HCT116 (cell line): ENCODE measurements at places on chromosomes 3 and 15.

GRCh38 chr3:23668430-23668904 is 137.3 kb upstream of the UBE2E1 start:
- DNase-seq, result peak; percentile 95

DNA sequence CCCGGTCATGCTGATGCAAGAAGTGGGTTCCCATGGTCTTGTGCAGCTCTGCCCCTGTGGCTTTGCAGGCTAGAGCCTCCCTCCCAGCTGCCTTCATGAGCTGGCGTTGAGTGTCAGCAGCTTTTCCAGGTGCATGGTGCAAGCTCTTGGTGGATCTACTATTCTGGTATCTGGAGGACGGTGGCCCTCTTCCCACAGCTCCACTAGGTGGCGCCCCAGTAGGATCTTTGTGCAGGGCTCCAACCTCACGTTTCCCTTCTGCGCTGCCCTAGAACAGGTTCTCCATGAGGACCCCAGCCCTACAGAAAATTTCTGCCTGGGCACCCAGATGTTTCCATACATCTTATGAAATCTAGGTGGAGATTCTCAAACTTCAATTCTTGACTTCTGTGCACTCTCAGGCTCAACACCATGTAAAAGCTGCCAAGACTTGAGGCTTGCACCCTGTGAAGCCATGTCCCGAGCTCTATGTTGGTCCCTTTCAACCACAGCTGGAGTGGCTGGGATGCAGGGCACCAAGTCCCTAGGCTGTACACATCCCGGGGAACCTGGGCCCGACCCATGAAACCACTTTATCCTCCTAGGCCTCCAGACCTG is 238.4 kb upstream of the MDFIC2 start:
- no peak for DNase-seq

GRCh38 chr15:68991723-68992122 is 22.8 kb upstream of the NOX5 start:
- DNase-seq, result no peak

DNA sequence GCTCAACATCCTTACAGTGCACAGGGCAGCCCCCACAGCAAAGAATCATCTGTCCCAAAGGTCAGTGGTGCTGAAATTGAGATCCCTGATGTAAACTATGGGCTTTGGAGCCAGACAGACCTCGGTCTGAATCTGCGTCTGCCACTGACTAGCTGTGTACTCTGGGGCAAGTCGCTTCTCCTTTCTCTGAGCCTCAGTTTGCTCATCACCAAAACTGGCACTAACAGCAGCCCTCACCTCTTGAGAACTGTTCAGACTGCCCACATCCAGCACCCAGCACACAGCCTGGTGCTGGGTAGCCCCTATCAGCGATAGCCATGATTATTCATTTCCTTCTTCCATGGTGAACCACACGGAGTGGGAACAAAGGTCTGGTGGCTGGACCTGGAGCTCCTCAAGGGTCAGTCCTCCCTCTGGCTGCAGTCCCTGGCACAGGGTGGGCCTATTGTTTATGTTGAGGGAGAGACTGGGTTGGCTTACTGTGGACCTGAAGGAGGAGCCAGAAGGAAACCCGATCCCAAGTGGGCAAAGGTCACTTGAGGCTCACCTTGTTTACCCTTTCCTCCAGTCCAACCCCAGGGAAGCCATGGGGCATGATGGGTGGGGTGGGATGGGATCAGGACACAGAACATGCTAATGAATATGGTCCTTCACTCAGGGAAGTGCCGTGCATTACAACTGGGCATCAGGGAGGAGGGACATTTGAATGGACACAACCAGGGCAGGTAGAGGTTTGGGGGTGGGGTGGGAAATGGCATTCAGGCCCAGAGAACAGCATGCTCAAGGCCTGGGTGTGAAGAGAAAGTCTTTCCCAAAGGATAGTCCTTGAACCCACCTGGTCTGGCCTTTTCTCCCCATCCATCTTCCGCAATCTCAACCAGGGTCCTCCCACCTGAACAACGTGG is 1.6 kb upstream of the PRKCD start:
- DNase-seq, result no peak

- peak; percentile 56 for DNase-seq
Observed at GRCh38 chr15:71448688-71449114, 333.4 kb downstream of the THSD4 start.

GRCh38 chr3:78050276-78051065 is 1010.6 kb downstream of the ROBO2 start:
- DNase-seq, result no peak

- DNase-seq, result no peak
Observed at GRCh38 chr15:89496155-89497098, at the start of gene RHCG. Gene RHCG, minus strand, starts transcription at chr15:89496583. Its CDS starts 39 bp downstream, at chr15:89496544.

GRCh38 chr15:74173380-74174218 is at the start of gene ISLR:
Gene ISLR, plus strand, starts transcription at chr15:74173710. Its CDS starts 1,149 bp downstream, at chr15:74174859.
- DNase-seq, result no peak

GRCh38 chr15:35102186-35102585 is 17.1 kb upstream of the NANOGP8 start:
- no peak for DNase-seq

DNA sequence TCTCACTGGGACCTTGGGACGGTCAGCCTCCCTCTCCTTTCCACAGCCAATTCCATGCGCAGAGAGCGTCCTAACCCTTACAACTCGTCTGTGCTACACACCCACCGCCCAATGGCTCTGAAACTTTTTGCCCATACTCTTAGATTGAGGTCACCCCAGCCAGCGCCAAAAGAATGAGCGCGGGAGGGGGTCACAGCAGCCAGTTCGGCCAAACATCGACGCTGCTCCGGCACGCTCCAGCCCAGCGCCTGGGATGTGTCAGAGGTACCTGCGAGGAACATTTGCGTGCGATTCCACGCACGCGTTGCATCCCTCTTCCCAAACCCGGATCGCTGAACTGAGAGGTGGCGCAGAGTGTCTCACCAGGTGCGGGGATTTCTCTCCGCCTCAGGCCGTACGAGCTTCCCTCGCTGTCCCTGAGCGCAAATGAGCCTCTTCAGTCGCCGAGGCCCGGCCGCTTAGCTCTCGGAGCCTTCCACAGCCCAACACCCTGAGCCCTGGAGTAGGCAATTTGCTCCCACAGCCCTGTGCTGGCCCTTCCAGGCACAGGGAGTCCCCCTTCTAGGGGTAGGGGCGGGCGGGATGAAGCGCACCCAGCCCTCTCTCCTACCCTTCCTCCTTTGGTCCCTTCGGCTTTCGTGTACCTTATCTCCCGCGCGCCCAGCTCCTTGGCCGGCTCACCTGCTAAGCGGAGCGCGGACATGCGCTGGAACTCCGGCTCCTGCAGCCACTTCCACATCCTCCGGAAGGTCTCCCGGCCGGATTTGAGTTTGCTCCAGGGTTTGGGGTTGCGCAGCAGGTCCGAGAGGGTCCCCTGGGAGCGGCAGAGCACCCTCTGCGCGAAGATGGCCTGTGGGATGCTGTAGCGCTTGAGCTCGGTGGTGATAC is 1.8 kb downstream of the ONECUT1 start:
- no peak for DNase-seq

- no peak for DNase-seq
Observed at GRCh38 chr3:7207928-7208327, 347.0 kb downstream of the GRM7 start.

DNA sequence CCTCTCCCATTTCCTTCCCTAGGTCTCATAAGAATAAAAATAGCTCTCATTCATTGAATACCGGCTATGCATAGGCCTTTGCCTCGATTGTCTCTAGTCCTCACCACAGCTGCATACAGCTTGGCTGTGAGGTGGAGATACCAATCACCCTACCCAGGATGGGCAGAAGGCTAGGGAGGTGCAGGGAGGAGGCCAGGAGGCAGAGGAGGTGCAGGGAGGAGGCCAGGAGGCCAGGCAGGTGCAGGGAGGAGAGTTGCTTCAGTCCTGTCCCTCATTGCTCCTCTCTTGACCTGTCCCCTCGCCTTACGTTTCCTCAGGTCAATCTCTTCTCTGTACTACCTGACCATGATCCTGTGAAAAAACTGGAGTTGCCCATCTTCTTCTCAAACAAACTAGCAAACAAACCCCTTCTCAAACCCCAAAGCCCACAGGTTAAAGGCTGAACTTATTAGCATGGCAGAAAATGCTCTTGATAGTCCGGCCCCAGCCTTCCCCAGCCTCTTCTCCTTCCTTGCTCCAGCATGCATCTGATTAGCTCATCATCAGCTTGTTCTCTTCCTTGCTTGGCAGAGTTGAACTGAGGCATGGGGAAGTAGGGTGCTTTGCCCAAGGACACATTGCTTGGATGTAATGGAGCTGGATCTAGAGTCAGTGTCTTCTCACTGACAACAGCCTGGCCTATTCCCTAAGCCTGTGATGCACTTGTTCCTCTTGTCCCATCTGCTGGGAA is 15.8 kb downstream of the PODXL2 start:
- no peak for DNase-seq

DNA sequence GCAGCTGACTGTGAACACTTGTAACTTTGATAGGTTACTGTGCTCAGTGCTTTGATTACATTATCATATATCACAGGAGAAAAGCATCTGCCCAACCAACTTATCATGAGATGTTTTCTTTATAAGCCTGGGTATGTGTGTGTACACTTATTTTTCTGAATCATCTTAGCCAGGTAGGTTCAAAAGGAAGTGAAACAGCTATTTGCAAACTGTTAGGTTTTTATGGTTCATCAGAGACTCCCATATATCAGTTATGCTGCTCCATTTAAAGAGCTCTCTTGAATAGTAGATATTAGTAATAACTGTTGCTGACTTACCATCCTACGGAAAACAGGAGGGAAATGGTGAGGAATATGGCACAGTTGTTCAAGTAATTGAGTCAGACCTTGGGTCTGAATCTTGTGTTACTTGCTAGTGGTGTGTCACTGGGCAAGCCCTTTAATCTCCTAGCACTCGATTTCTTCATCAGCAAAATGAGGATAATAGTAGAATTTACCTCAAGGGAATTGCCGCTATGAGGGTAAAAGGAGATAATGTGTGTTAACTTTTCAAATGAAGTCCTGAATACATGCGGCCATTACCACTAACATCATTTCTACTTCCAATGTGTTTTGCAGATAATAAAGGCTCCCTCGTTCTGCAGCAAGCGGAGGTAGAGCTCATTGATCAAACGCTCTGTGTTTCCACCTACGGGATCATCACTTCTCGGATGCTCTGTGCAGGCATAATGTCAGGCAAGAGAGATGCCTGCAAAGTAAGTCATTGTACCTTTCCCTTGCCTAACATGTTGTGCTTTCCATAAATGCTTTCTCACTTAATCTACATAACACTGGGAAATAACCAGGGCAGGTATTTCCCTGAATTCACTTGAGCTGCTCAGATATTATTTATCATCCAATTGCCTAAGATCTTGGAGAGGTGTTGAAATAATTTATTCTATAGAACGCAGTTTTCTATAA is 7.8 kb upstream of the C3orf52 start:
- no peak for DNase-seq

DNA sequence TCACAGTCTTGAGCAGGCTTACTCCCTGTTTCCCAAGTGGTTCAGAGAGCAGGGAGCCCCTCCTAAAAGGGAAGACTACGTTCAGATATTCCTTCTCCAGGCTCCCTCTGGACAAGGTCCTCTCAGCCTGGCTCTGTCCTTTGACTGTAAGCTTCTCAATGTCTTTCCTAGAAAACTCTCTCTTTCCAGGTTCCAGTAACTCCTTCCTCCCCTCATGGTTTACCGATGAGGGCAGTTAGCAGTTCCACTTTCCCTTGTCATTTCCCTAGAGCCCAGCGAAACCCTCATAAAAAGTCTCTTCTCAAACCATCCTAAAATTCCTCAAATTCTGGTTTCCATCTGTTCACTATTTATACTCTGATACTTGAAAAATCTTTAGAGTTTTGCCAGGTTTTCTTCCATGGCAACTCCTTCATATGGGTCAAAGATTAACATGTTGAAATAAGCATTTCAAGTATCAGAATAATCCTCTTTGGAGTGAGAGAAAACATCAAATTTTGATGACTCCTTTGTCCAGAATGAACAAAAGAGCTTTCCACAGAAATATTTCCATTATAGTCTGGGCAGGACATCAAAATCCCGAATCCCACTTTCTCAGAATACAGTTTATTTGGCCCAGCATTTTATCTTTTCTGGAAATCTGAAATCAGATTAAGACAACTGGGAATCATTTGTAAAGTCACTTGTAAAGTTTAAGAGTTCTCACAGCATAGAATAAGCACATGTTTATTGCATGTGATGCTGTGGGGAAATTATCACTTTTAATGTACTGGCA is 599.4 kb downstream of the UNC13C start:
- DNase-seq, result no peak

GRCh38 chr3:195110647-195111318 is 160.2 kb downstream of the XXYLT1 start:
- no peak for DNase-seq

GRCh38 chr15:81373775-81374395 is at the start of gene TMC3:
Gene TMC3, minus strand, starts transcription at chr15:81374213. Its CDS starts 136 bp downstream, at chr15:81374077.
- DNase-seq, result no peak

- DNase-seq, result no peak
Observed at GRCh38 chr15:65130941-65131340, 2.7 kb downstream of the PDCD7 start.

DNA sequence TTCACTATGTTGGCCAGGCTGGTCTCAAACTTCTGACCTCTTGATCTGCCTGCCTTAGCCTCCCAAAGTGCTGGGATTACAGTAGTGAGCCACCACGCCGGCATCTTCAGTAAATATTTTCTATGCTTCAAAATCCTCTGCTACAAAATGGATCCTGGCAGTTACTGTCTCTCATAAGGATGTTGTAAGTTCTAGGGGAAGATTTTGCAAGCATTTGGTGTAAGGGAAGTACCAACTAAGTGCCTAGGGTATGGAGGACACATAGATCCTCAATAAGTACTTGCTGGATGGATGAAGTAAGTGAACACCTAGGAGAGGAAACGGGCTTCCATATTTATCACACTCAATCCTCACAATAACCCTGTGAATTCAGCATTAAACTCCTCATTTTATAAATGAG is 6.6 kb downstream of the TM4SF4 start:
- no peak for DNase-seq

DNA sequence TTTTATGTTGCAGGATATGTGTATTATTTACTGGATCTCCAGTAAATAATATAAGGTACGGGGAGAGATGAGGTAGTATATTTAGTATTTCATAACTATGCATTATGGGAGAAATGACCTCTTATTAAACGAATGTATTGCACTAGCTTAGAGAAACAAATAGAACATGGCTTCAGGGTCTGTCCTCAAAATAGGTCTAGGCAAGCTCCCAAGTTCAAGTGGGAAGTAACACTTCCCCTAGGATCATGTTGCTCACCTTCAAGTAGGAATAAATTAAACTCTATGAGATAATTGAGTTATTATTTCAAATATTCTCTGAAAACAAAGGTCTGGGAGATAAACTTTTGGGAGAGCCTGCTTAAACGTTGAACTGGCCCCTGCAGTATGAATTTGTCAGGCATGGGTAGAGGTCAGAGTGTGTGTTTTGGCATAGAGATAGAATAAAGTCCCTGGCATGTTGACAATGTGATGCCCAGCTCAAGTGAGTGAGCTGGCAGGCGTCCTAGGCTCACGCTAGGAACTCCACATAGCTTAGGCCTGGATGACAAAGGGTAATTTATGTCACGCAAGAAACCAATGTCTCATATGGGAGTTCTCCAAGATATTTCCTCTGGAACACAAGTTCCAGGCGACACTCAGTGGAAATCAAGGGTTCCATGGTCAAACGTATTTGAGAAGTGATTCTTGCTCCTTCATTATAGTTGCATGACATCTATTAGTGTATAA is 236.8 kb downstream of the CACNA2D3 start:
- DNase-seq, result no peak
